Smooth muscle cell of the brain vasculature (primary cell): ENCODE measurements at places on chromosomes 1 and 21.

- DNase-seq = no peak
Observed at GRCh38 chr1:95437011-95437410, 203.0 kb downstream of the RWDD3 start.

DNA sequence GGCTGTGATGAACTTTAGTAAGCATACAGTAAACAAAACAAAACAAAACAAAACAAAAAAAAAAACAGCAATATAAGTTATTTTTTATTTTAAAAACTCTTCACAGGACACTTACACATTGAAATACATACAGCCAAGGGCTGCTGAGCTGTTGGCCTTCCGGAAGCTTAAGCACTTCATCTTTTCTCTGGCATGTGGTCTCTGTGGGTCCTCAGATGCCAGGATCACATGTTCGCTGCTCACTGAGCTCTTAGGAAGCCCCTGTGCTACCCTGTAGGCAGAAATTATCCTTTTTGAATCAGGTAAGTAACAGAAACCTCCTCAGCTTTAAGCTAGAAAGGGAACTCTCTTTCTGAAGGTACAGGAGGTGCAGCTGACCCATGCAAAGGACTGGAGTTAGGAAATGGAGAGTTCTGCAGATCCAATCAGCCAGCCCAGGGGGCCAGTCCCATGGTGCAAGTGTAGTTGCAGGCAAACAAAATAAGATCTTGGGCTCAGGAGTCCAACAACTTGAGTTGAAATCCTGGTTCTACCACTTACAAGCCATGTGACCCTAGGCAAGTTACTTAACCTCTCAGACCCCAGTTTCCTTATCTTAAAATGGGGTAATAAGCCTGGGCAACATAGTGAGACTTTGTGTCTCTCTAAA lies 22.4 kb upstream of the MED18 start:
- no peak for DNase-seq

GRCh38 chr1:78005448-78005722 lies 646 bp downstream of the DNAJB4 start:
- no peak for DNase-seq

DNA sequence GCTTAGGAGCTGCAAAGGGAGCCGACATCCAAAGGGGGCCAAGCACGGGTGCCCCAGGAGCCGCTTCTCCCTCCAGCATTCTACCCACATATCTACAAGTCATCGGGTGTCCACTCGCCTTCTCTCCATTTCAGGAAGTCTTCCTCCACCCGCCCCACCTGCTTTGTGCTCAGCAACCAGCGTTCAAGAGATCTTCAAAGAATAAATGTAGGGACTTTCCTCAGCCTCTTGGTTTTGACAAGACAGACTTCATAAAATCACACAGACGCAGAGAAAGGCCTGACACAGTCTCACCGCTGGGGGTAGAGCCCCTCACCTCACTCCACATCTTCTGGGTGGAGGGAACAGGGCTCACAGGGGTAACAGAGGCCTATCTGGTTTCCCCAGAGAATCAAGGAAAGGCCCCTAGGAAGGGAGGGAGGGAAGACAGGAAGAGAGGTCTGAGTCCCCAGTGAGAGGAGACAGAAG lies 49.5 kb downstream of the SSBP3 start:
- no peak for DNase-seq

DNA sequence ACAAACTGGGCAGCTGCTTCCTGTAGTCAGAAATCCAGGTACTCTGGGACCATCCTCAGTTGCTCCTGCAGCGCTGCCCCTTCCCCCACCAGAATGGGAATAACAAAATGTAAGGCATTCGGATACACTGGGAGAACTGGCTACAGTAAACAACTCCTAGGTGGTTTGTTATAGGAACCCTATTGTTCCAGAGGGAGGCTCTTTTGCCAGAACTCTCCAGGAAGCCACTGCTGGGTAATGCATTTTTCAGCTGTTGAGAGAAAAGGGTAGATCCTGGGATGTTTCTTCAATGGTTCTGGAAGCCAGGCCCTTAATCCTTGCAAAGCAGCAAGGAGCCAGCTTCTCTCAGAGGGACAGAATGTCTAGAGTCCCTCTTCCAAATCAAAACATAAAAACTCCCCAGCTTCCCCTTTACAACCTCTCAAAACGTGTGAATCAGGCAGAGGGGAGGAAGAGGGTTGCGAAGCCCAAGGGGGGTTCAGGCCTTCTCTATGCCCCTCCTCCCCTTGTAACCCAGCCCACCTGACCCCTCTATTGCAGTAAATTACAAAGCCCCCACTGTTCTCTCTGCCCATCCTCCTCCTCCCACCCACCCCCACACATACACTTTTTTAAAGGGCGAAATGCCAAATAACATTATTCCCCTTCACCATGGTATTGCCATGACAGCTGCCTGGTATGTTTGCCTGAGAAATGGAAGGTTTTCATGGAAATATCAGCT lies 29.1 kb downstream of the PLPP3 start:
- DNase-seq = peak; percentile 21

- no peak for DNase-seq
Observed at GRCh38 chr1:62237950-62238374, 43.3 kb downstream of the L1TD1 start.

DNA sequence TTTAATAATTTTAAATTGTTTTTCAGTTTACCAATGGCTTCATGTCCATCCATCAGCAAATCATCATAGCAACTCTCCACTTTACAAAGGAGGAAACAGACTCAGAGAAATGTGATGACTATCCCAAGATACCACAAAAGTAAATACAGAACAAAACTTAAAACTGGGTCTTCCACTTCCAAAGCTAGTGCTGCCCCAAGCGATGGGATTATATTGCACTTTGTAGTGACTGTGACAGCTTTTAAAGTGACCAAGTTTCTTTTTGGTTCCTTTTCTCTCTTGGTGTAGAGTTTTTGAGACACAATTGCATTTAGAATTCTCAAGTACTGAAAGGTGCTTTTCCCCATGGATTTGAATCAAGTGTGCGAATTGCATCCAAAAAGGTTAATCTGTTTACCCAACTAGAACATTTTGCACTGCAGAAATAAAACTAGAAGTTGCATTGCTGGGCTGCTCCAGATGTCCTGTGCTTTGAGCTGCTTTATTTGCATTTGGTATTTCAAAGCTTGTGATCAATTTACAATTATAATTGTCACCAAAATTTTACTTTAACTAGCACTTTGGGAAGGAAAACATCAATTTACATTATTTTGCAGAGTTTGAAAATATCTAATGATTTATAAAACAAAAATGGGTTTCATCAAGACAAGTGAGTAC lies 320.2 kb downstream of the PDE4B start:
- no peak for DNase-seq

DNA sequence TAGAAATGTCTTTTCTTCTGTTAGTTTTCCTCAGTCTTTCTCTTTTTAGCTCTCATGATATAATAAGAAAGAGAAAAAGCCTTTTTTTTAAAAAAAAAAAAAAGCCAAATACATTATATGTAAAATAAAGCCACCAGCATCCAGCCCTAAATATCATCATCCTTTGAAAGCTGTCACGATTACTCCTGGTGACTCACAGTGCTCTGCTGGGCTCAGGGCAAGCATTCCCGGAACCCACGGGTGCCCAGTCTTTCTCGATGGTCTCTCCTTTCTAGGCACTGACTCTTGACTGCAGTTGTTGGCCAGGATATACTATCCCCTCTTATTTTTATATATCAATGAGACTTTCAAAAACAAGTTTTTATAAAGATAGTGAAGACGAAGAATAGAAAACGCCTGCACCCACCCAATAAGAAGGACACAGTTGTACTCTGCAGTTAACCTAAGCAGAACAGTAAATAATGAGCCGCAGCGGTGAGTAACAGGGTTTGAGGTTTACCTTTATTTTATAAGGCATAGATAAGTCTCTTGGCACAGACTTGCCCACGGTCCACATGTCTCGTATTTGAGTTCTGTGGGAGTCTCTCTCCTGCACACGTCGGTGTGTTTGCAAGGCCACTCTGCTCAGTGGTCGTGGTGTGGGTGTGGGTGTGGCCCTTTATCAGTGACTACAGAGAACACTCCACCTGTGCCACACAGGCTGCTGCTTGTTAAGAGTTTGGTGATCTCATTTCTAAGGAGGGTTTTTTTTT lies 15.7 kb upstream of the MX2 start:
- DNase-seq = no peak
